ENCODE measurements at places on chromosomes 7 and 10. TPM values are rescaled to one million over a fixed set of nuclear protein-coding genes. Genes with fewer than 3 reads are reported as not detected.
A peak's percentile ranks its signal among the peaks of the same experiment; 100 is the strongest.

DNA sequence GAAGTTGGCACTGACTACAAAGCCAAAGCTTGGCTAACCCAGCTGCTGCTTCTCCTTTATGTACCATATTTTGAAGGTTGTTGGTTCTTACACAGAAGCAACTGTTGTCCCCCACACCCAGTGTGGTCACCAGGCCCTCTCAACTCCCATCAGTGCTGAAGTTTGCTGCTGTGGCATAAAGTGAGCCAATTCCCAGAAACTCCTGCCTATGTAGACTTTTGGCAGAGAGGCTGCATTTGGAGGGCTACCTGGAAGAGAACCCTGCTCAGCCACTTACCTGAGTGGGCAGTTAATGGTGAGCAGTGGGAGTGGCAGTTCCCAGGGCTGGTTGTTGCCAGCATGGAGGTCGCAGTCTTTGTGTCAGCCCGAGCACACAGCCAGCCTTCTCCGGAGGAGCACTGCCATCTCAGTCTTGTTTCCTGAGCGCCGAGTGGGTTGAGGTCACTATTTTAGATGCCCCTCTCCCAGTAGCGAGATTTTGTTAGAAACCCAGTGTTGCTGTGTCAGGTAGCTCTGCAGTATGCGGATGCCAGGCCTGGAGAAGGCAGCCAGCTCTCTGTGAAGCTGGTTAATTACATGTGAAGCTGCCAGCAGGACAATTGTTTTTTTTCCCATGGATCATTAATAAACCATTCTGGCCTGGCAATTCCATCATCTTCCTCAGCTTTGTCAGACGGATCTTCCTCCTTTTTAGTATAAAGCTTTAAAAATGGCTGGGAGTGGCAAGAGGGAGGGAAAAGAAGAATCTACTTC is 24.5 kb downstream of the LRRC4 start:
- DNase-seq: no peak

The ZNF365 gene
- total RNA-seq: not detected

DNA sequence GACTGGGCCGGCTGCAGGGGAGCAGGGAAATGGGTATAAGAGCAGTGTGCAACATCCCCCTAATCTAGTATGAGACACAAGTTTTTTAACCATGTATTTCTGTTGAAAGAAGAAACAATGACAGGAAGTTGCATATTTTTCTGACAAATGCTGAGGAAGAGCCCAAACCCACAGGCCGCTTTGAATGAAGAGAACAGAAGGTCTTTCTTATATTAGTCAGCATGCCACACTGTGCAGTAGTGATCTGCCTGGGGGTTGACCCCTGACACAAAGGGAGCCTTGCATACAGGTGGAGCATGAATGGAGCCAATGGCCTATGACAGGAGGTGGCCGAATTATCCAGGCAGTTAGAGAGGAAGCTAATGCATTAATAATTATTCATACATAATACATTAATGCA is 518.3 kb downstream of the PLXDC2 start:
- no peak for DNase-seq

The EEPD1 gene
- total RNA-seq: 63.5 TPM

The KIAA1217 gene
- total RNA-seq: not detected

DNA sequence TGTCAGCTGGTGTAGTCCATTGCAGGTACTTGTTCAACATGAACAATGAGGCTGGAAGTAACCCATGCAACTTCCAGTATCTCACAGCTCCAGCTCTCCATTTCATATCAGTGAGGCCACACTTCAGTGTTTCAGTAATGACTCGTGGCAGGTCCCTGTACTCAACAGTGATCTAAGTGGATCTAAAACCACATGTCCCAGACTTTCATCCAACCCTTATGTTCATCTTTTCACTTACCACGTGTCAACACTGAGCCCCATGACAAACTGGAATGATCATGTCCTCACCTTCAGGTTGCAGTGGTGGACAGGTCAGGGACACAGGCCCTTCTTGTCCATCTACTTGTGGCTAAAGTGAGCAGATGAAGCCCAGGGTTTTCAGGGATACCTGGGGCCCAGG is 155.0 kb upstream of the GRB10 start:
- DNase-seq: no peak

DNA sequence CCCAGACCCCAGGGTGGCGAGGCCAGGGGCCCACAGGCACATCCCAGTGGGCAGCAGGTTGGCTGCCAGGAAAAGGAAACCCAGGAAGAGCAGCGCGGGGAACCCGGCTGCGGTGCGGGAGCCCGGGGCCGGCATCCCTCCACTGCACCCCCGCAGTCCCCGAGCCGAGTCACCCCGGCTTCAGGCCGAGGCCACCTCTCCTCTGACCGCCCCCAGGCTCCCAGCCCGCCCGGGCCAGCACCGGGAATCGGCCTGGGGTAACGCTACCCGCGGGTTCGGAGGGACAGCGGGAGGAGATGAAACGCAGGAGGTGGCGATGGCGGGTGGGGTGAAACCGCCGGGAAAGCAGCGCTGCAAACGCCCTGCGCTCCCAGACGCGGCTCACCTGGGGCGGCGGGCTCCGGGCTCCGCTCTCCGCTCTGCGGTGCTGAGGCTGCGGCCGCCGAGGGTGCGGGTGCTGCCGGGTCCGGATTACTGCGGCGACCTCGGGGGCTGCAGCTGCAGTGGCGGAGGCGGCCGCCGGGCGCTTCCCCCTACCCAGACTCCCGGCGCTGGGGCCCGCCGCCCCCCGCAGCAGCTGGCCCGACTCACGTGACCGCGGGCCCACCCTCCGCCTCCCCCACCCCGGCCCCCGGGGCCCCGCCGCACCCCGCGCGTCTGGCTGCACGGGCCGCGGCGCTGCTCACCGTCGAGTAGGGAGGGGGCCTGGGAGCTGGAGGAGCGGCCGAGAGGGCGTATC is at the start of gene SCRN1:
SCRN1 (minus strand) TSS at position 545 of the 739 bp plus-strand sequence. CDS start 20,734 bp downstream, outside the sequence.
- peak; percentile 90 for DNase-seq

The FAM221A gene
- total RNA-seq: 4.5 TPM

- DNase-seq: no peak
These were observed 346.0 kb downstream of the PHF14 start for GRCh38 chr7:11319491-11320274.

The SEMA4G gene
- not detected for total RNA-seq

- no peak for DNase-seq
These were observed 48.3 kb downstream of the SLC37A3 start for GRCh38 chr7:140350056-140350455.

DNA sequence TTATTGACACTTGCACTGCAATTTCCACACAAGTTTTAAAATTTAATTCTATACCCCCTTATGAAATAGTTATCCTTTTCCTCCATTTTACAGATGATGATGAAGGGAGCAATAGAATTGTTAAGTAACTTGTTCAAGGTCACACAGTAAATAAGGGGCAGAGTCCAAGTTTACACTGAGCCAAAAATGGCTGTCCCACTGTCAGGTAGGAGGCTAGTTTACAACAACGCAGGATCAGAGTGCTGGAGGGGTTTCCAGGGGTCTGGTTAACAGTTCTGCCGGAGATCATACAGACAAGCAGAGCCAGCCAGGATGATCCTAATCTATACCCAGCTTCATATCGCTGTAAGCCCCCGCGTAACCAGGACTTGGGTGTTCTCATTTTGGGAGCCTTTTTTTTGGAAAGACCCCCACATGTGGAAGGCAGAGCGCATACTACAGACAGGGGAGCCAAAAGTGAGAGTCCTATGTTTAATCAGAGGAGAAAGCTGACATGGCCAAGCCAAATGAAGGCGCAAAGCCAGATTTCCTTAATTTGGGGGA is 524 bp upstream of the UNC5B start:
- no peak for DNase-seq

DNA sequence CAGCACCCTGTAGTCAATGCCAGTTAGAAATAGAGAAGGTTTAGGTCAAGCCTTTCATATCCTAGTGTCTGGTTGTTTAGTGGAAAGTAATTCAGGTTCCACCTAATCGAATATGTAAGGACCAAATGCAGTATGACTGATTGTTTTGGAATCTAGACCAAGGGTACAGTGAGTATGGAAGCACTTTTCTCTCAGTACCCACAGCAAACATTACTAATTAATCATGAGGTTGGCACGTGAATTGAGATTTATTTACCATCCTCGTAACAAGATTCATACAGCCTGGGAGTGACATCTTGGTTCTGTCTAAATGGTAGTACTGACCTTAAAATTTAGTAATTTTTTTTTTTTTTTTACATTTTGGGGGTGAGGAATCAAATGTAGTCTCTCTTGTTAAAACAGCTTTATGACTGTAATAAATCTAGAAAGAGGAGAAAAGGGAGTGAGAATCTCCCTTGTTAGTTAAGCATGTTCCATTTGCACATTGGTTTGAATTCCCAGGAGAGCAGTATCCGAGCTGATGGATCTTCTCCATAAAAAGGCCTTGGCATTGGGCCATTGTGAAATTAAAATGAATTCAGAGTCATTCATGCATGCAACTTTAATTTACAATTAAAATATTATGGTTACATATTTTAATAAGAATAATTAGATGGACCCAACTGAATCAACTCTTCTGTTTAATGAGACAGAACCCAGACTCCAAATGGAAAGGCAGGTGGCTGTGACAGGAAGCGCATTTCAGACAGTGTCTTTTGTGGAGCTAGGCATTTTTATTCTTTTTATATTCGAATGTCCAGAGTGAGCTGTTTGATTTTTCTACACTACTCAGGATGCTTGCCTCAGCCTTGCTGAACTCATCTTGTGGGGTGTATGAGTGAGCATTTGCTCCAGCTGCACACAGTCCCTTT is 57.6 kb downstream of the SNX10 start:
- peak; percentile 63 for DNase-seq

DNA sequence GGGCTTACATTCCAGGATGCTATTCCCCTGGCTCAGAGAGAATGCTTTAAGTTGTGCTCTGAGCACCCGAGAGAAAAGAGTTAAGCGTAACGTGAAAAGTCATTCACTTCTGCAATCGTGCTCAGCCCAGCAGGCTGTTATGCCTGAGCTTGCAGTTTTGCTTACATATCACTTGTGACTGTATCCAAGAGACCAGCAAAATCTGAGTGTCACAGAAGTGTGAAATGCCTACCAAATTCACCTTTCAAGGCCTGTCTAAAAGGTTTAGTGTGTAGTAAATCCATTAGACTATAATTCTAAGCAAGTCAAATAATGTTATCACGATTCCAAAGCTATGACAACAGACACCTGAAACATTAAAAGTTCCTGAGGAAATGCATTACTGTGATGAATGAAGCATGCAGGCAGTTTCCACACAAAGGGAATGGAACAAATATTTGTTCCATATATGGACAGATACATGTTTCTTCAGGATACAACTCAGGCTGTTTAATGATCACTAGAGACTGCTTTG is 20.1 kb downstream of the ITGB1 start:
- no peak for DNase-seq

- no peak for DNase-seq
These were observed 157.4 kb downstream of the NXPH1 start for GRCh38 chr7:8590791-8591190.

DNA sequence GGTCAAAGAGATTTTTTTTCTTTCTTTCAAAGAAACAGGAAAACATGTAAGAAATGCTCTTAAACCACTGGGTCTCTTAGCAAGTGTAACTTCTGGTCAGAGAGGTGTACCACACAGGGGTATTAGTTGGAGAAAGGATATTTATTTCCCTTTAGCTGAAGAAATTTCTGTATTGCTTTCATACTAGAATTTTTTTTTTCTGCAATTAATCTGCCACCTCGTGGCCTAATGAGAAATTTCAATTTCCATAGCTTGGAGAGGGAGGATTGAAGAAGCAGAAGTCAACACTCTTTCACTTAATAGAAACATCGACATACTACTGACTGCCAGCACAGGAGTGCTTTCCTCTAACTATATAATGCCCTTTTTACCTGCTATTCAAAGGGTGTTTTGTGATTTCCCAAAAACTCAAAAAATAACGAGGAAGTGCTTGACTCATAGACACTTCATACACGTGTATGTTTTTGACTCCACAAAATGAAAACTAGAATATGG is 177.6 kb upstream of the NAMPT start:
- peak; percentile 76 for DNase-seq

DNA sequence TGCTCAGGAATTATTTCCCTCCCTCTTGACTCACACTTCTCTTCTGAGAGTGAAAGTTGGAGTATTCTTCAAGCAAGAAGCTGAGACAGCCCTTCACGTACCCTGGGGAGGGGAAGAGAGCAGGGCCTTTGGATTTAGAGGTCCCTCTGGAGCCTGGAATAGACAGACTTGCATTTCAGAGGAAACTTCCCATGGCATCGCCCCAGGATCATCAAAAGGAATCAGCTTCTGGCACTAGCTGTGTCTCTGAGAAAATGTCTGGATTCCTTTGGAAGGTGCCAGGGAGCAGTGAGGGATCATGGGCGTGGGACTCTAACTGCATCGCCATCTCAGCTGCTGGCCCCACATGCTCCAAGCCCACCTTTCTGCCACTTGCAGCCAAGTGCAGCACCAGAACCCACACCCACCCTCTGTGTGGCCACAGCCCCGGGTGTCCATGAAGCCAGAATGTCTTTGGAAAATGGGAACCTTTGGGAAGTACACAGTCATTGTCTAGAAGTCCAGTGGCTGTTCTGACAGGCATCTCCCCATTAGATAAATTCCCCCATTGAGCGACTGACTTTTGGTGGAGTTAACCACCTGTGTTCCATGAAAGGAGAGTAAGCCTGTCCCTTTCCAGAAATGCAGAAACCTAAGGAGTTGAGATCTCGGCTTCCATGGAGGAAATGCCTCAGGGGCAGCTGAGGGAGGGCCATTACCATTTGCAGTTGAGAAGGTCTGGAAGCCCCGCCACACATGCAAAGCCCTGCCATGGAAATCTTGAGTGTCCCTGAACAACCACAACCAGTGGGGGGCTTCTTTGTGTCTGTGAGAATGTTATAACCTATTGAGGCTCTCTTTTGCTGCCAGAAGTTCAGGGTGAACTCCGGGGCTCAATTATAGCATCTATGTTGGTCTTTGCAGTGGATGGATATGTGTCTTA is 57.8 kb upstream of the GDF10 start:
- no peak for DNase-seq

DNA sequence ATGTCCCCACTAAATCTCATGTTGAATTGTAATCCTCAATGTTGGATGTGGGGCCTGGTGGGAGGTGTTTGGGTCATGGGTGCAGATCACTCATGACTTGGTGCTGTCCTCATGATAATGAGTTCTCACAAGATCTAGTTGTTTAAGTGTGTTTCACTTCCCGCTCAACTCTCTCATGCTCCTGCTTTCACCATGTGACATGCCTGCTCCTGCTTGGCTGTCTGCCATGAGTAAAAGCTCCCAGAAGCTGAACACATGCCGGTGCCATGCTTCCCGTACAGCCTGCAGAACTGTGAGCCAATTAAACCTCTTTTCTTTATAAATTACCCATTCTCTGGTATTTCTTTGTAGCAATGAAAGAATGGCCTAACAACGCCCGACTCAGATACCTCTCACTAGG is 6.2 kb upstream of the PSTK start:
- no peak for DNase-seq

The GPR15LG gene
- not detected for total RNA-seq

DNA sequence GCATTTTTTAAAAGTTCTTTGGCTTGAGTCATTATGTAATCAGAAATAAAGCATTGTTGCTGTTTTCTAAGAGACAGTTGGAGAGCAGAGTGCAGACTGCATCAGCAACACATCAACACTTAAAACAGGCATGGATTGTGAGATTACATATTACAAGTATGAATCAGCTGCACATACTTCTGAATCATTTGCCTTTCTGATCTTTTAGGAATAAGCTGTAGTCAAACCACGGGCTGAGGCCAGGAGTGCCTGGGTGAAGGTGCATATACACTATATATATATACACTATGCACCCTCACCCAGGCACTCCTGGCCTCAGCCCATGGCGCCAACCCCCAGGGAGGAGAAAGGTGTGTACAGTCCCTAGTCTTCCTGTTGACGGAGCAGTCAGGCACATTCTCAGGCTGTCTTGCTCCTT is 52.4 kb upstream of the DLX6 start:
- DNase-seq: no peak

The STEAP4 gene
- not detected for total RNA-seq

The HECW1 gene
- not detected for total RNA-seq

Data from Karpas-422 (cell line).